Thyroid gland (tissue), 4 donors: ENCODE measurements at places on chromosomes 6 and 20. TPM values are rescaled to one million over a fixed set of nuclear protein-coding genes. Genes with fewer than 3 reads are reported as not detected.
A peak's percentile ranks its signal among the peaks of the same experiment; 100 is the strongest.

CLPSL2 gene
- not detected for total RNA-seq

GGTLC1 gene
- total RNA-seq = 4.8 TPM

OLIG3 gene
- total RNA-seq = not detected

RCAN2 gene
- total RNA-seq = 14.0 TPM

DNA sequence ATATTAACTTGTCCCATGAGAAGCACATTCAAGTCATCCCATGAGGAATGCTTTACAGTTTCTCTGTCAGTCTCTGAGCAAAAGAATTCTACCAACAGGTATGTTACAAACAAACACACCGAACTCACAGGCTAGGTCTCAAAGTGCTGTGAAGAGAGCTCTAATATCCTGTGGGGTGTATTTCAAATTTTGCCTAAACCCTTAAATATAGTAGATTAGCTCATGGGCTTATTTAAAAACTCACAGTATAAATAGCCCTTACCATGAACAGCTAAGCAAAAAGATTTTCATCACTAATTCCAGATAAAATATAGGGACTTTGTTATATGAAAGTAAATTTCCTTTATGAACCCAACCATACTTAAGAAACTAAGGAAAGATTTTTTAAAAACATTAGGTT, 77.8 kb downstream of the FILIP1 start:
- no peak for DNase-seq

DNA sequence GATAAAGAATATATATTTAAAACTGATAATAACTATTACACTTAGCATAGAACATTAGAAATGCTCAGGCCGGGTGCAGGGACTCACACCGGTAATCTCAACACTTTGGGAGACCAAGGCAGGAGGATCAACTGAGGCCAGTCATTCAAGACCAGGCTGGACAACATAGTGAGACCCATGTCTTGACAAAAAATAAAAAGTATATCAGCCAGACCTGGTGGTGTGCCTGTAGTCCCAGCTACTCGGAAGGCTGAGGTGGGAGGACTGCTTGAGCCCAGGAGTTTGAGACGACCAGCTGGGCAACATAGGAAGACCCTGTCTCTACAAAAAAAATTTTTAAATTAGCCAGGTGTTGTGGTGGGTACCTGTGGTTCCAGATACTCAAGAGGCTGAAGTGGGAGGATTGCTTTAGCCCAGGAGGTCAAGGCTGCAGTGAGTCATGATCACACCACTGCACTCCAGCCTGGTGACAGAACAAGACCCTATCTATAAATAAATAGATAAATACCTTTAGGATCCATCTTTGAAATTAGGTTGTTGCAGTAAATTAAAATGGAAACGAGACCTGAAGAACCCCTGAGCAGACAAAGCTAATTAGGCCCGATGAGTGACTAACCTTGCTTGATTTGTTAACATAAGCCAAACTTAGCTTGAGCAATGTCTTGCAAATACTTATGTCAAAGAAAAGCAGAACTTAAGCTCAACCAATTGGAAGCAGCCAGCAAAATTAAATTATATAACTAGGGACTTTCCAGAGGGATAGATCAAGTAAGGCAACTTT, 75.8 kb upstream of the E2F3 start:
- no peak for DNase-seq

DNA sequence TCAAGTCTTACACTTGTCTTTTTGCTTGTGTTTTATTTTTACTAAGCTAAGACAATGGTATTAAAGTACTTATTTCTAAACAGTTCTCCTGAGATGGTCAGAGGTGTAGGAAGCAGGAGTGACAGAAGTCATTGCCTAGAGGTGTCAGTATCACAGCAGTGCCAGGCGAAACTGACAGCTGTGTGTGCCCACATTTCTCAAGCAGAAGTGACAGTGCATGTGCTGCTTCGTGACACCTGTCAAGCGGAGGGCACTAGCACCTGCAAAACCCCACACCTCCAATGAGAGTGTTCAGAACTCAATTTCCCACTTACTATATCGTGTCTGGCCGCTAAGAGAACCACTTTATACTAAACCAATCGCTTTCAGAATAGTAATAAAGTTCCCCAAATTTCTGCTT, 82.8 kb downstream of the SLC23A2 start:
- DNase-seq = no peak

- DNase-seq = no peak
Observed at GRCh38 chr20:63072991-63073737, 66.4 kb upstream of the BHLHE23 start.

DNA sequence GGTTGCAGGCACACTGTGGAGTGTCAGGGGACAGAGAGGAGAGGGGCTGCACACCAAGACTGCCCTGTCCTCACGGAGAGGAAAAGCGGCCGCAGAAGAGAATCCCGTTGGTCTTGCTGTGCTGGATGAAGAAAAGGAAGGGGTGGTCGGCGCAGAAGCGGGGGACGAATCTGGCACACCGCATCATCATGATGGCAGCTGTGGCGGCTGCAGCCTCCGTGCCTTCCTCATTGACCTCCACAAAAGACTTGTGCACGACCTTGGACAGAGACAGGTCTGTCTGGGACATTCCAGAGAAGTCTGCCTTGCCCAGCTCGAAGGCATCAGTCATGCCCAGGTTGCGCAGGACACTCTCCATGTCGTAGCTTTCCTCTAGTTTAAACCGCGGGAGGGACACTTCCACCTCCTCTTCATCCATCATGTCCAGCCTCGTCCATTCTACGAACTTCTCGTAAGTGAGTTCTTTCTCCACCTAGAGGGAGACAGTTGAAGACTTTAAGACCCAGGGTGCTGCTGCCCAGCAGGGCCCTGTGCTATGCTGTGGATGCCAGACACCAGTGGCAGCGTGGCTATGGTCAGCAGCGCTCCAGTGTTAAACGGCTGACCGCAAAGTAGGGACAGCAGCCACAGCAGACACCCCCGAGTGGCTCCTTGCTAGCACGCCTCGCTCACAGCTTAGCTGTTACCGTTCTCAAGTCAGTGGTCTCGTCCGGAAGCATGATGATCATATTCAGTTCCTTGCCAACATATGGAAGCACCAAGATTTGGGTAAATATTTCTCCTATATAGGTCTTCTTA, 22.9 kb downstream of the SERPINB6 start:
- DNase-seq = no peak

- DNase-seq = no peak
Observed at GRCh38 chr6:36241728-36242127, 28.1 kb upstream of the PNPLA1 start.

- peak; percentile 43 for DNase-seq
Observed at GRCh38 chr6:36204068-36204753, 7.7 kb downstream of the BRPF3 start.

DNA sequence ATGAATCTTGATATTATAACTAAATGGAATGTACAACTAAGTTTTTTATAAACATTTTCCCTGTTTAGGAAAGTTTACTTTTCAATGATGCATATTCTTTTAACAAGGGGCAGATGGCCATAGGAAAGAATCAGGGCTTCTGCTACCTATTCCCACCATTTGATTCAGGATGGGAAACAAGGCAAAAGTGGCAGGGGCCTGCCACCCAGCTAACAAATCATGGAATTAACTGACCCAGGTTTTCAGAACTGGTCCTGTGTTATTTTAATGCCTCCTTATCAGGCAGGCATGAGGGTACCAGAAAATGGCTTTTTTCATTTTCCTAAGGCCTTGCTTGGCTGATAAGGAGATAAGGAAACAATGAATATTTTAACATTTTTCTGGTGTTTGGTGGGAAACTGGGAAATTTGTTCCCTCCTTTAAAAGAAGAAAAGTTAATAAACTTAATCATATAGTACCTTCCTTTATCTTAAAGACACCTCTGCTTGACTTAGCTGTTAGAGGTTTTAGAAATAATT, 6.7 kb downstream of the POU3F2 start:
- no peak for DNase-seq

DNA sequence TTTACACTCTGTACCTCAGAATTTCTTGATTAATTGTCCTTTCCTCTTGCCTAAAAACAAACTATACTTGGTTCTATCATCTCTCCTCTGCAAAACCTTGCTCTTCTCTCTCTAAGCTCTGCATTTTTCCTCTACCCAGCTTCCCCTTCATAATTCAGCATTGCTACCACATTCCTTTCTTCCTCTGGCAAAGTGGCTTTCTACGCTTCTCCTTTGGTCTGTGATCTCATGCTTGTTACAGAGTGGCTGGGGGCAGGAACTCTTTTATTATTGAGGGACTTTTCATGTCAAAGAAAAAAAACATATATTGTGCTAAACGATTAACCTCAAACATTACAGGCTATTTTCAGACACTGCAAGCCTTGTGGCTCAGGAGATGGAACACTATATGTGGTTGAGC, 333.3 kb upstream of the KCNQ5 start:
- no peak for DNase-seq

DNA sequence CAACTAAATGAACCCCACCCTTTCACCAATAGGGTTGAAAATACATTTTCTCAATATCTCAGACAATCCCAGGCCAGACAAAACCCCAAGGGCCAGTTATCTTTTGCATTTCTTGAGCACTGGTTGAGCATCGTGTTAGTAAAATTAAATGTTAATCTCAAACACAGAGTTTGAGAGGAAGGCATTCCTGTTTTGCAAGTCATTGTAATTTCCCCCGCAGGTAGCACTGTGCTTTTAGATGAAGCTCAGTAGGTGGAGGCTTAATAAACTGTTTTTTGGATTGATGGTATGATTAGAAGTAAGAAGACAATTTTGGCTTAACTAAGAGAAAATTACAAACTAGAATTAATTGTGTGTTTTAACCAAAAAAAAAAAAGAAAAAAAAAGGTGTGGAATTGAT, 998.6 kb upstream of the FLRT3 start:
- DNase-seq = no peak

- peak; percentile 64 for DNase-seq
Observed at GRCh38 chr6:34358389-34358905, 34.0 kb downstream of the NUDT3 start.

GRCh38 chr6:105802703-105803102, 283.4 kb upstream of the PRDM1 start:
- no peak for DNase-seq

DNA sequence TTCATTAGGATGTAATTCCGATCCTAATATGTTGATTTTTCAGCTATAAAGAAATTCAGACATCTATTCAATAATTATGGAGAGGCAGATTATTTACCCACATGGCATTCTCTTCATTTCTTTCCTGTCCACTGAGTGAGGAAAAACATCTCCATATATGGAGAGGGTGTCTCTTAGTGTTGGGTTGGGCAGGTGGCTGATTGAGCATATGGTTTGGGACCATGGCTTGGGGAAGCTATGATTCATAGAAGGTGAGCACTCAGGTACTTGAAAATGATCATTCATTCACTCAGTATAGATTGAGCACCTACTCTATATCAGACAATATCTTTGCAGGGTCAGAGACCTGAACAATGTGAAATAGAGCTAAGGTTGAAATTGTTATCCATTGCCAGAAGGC, 41.3 kb upstream of the IL20RA start:
- DNase-seq = no peak

DNA sequence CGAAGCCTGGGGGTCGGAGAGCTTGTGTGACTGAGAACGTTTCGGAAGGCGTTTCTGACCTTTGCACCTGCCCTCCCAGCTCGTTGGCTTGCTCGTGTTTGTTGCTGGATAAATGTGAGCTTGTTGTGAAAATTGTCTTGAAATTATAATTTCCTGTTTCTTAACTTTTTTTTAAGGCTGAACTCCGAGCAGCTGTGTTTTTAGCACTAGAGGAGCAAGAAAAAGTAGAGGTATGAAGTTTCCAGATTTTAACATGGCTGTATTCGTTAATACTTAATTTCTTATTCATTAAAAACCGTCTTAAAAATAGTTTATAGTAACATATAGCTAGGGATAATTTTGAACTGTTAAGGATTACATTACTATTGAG, 672 bp downstream of the CEP43 start:
- no peak for DNase-seq

GRCh38 chr20:10228330-10228729, 9.7 kb downstream of the SNAP25 start:
- DNase-seq = no peak

- DNase-seq = peak; percentile 83
Observed at GRCh38 chr6:158072083-158072721, 90.5 kb downstream of the SYNJ2 start.

DNA sequence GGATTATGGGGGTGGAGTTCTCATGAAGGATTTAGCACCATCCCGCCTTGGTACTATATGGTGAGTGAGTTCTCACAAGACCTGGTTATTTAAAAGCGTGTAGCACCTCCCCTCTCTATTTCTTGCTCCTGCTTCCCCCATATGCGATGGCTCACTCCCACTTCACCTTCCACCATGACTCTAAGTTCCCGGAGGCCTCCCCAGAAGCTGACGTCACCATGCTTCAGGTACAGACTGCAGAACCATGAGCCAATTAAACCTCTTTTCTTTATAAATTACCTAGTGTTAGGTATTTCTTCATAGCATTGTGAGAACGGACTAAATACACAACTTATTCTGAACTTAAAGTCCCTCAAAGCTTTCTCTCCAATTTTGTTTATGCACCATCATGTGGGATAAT, 163.4 kb upstream of the BMP5 start:
- DNase-seq = no peak
